ENCODE measurements at places on chromosomes 2 and 18.

DNA sequence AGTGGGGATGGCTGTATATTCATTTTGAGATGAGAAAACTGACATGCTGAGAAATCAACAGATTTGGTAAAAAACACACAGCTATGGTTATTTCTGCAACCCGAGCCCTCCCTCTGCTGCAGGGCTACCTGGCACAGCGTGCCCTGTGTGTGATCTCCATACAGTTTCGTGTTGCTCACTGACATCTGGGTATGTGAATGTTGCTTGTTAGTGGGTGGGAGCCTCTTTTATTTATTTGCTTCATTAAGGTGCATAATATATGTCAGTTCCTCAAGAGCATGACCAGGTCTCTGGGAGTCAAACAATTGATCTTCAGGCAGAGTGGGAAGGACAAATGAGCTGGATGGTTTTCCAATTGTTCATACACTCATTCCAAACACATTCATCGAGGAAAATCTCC, 139.1 kb upstream of the FHL2 start:
- no peaks in the 10 kb centered on the region for H3K4me1 ChIP-seq
- H3K36me3 ChIP-seq: no peaks in the 10 kb centered on the region
- H3K27me3 ChIP-seq: no peaks in the 10 kb centered on the region

GRCh38 chr2:167862296-167862695, 385.1 kb downstream of the STK39 start:
- no peak overlapping the region for H3K4me3 ChIP-seq
- H3K36me3 ChIP-seq: no peaks in the 10 kb centered on the region
- H3K4me1 ChIP-seq: no peaks in the 10 kb centered on the region
- DNase-seq: no peak
- no peaks in the 10 kb centered on the region for H3K27me3 ChIP-seq

DNA sequence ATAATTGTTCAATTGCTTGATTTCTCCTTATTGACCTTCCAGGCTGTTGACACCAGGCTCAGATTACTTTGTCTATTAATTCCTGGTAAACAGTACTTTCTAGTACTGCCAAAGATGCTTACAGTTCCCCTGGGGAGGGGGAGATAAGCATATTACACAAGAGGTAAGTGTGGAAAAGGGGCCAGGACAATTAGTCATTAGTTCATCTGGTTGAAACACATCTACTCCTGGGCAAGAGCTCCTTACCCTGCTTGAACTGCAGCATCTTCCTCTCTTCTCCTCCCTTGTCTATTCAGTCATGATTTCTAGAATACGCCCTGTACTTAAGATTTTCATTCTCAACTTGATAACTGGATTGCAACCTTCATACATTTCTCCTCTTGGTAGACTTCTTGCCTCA, 10.4 kb upstream of the SPATS2L start:
- no peak for DNase-seq
- H3K27ac ChIP-seq: no peak overlapping the region
- no peaks in the 10 kb centered on the region for H3K36me3 ChIP-seq
- H3K4me3 ChIP-seq: no peak overlapping the region
- no peaks in the 10 kb centered on the region for H3K4me1 ChIP-seq

DNA sequence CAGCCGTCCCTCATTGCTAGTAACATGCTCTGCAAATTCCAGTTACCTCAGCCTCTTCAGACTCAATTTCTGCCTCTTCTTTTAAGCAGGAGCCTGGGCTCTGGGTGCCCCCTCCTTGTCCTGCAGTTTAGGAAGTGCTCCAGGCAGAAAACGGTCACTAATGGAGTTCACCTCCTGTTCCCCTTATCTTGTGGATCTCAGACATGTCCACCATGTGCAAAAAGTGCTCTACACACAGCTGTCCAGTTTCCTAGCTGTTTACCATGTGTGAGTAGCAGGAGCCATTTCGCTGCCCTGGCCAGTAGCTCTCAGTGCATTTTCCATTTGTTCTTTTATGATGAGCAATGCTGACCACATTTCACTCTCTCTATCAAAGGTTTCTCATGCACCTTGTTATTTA, 4.9 kb downstream of the SH3YL1 start:
- H3K4me1 ChIP-seq: peaks cover 8% of the 10 kb centered on the region
- H3K36me3 ChIP-seq: no peaks in the 10 kb centered on the region
- no peak overlapping the region for H3K4me3 ChIP-seq
- no peak overlapping the region for H3K27ac ChIP-seq
- no peak for DNase-seq

GRCh38 chr18:54109131-54109683, 115.3 kb downstream of the MBD2 start:
- H3K4me3 ChIP-seq: no peak overlapping the region
- no peaks in the 10 kb centered on the region for H3K36me3 ChIP-seq
- DNase-seq: no peak
- no peak overlapping the region for H3K27ac ChIP-seq

DNA sequence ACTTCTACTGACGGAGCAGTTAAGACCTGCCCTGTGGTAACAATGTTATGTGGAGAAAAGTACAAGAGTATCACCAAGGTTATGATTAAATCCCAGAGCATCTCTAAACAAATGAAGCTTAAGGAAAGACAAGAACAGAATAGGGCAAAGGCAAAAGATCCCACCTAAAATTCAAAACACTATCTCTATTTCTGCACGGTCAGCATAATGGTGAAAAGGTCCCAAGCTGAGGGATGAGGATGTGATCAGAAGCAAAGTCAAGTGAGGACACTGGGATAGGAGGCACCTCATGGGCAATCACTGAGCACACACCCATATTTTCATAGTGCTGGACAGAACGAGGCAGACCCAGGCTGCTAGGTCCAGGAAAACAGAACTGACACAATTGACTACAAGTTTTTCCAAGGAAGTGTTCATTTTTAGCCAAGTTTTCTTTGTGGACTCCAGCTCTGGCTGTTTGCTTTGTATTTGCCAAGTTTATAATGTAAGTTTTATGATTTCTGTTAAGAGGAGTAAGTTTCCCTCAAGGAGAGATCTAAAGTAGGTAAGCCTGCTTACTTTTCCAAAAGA, 77.8 kb downstream of the NCKAP5 start:
- no peaks in the 10 kb centered on the region for H3K4me1 ChIP-seq
- no peak for DNase-seq

DNA sequence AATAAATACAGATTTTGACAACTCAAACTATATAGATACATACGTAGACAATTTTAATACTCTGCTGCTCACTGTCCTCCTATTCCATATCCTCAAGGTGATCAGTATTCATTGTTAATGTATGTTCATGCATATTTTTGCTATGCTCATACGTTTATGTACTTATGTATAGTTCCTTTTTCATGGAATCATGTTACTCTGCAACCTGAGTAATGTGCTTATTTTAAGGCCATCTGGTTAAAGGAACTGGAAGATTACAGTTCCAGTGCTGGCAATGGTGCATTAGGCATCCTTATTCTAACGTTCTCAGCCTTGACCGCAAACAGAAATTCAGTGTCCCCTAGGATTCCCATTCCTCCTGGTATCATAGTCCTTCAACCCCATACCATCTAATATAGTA, 385.0 kb upstream of the TNP1 start:
- H3K36me3 ChIP-seq: no peaks in the 10 kb centered on the region
- no peak overlapping the region for H3K27ac ChIP-seq
- no peak overlapping the region for H3K4me3 ChIP-seq
- H3K27me3 ChIP-seq: no peaks in the 10 kb centered on the region
- no peak for DNase-seq
- no peaks in the 10 kb centered on the region for H3K4me1 ChIP-seq

GRCh38 chr2:160411167-160411566, 82.4 kb downstream of the RBMS1 start:
- H3K4me1 ChIP-seq: peaks cover 31% of the 10 kb centered on the region
- no peak for DNase-seq
- H3K36me3 ChIP-seq: no peaks in the 10 kb centered on the region
- peak overlapping the region; percentile 78 for H3K27ac ChIP-seq

GRCh38 chr2:107428781-107429180, 397.9 kb upstream of the RGPD4 start:
- H3K27me3 ChIP-seq: no peaks in the 10 kb centered on the region
- H3K4me3 ChIP-seq: no peak overlapping the region
- no peaks in the 10 kb centered on the region for H3K4me1 ChIP-seq
- H3K36me3 ChIP-seq: no peaks in the 10 kb centered on the region

DNA sequence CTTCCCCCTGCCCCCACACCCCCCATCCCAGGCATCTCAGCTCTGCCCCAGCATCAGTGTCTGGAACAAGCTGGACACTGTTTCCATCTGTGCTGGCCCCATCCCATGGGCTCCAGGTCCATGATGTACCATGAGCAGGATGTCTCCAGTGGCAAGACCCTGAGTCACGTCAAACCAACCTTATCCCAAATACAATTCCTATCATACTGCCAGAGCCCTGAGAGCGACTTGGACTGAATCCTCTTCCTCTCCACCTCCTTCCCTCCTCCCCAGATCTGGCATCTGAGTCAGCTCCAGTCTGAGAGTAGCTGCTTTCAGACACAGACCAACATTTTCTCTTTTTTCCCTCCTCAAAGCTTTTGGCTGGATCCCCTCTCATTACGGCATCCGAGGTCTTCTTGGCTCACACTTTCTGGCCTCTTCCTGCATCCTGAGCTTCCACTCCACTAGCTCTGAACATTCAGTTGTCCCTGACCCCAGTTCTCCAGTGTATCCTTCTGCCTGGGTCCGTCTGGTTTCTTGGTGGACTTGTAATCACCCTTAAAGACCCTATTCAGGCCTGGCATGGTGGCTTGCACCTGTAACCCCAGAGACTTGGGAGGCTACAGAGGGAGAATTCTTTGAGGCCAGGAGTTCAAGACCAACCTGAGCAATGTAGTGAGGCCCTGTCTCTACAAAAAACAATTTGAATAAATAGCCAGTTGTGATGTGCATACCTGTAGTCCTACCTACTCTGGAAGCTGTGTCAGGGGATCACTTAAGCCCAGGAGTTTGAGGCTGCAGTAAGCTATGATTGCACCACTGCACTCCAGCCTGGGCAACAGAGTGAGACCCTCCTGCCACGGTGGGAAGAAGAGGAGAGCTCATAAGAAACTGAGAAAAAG, 68.3 kb downstream of the ACKR3 start:
- H3K36me3 ChIP-seq: no peaks in the 10 kb centered on the region
- H3K4me3 ChIP-seq: no peak overlapping the region
- peaks cover 2% of the 10 kb centered on the region for H3K27me3 ChIP-seq
- no peak for DNase-seq
- H3K4me1 ChIP-seq: no peaks in the 10 kb centered on the region

DNA sequence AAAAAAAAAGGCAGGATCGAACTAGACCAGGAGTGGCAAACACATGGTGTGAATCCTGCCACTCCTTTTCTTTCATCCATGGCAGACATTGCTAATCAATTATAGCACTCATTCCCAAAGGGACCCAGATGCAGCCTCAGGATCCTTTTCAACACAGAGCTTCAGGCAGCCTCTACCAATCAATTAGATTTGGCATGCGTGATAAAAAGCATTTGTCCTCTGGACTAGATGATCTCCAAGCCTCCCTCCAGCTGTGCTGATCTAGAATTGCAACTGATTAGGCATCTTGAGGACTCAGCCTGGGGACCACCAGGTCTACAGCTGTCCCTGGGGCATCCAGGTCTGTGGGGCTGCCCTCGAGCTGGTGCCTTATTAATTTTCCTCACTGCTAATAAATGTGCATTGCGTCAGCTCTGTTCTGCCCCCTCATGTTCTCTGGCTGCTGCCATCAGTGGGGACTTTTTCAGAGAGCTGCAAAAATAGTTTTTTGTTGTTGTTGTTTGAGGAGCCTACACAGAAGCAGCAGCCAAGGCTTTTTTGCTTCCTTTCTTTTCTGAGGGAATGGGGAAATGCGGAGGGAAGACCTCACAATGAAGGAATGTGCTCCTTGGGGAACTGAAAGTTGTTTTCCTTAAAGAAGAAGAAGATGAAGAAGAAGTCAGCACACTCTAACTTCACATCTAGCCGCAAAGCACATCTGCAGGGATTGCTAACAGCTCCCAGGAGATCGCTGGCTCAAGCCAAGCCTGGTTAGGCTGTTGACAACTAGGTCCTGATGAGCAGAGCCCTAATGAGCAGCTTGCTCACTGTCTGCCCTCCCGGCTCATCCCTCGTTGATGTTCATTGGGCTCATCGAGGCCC, 8.8 kb upstream of the ATOH8 start:
- peaks cover 10% of the 10 kb centered on the region for H3K4me1 ChIP-seq
- no peak overlapping the region for H3K27ac ChIP-seq
- no peaks in the 10 kb centered on the region for H3K36me3 ChIP-seq
- no peak for DNase-seq
- no peak overlapping the region for H3K4me3 ChIP-seq

DNA sequence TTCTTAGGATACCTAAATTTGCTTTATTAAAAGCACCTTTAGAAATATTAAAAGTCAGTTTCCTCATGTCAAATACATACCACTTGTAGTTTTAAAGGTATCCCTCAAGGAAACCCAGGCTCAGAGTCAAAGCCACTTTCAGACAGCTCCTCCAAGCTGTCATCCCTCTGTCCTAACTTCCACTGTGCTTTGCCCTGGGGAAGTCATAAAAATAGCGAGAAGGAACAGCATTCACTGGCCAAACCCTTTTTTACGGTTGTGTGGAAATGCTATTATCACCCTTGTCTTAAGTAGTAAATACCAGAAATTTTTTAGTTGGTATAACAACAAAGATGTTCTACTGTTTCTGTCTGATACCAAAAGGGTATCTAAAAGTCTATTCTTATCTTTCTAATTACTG, 680.5 kb downstream of the ZEB2 start:
- H3K36me3 ChIP-seq: no peaks in the 10 kb centered on the region
- no peaks in the 10 kb centered on the region for H3K4me1 ChIP-seq
- no peak overlapping the region for H3K4me3 ChIP-seq

DNA sequence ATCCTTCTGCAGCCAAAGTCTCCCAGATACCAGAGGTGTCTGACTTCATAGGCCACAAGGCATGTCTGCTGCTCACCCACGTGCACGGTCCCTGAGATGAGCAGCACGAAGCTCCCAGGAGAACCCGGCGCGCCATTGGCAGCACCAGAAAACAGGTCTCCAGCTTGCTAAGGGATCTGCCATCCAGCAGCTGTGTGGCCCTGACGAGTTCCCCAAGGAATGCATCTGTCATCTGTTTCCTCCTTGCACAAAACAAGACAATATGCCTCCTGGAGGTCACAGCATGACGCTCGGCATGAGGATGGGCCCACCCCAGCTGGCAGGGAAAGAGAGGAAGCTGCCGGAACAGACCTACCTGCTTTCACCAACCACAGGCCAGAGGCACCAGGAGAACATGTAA, 29.2 kb downstream of the HS6ST1 start:
- H3K27ac ChIP-seq: no peak overlapping the region
- H3K4me3 ChIP-seq: no peak overlapping the region
- DNase-seq: no peak
- H3K27me3 ChIP-seq: no peaks in the 10 kb centered on the region
- H3K36me3 ChIP-seq: peaks cover 63% of the 10 kb centered on the region

- no peaks in the 10 kb centered on the region for H3K27me3 ChIP-seq
- H3K4me1 ChIP-seq: no peaks in the 10 kb centered on the region
- DNase-seq: no peak
- H3K27ac ChIP-seq: no peak overlapping the region
- H3K4me3 ChIP-seq: no peak overlapping the region
- H3K36me3 ChIP-seq: no peaks in the 10 kb centered on the region
Observed at GRCh38 chr2:34848691-34849090, 1249.6 kb upstream of the FAM98A start.

Data from thymus (tissue), 14 donors.